SHP77 (cell line): ENCODE measurements at places on chromosomes 7 and 10.

DNA sequence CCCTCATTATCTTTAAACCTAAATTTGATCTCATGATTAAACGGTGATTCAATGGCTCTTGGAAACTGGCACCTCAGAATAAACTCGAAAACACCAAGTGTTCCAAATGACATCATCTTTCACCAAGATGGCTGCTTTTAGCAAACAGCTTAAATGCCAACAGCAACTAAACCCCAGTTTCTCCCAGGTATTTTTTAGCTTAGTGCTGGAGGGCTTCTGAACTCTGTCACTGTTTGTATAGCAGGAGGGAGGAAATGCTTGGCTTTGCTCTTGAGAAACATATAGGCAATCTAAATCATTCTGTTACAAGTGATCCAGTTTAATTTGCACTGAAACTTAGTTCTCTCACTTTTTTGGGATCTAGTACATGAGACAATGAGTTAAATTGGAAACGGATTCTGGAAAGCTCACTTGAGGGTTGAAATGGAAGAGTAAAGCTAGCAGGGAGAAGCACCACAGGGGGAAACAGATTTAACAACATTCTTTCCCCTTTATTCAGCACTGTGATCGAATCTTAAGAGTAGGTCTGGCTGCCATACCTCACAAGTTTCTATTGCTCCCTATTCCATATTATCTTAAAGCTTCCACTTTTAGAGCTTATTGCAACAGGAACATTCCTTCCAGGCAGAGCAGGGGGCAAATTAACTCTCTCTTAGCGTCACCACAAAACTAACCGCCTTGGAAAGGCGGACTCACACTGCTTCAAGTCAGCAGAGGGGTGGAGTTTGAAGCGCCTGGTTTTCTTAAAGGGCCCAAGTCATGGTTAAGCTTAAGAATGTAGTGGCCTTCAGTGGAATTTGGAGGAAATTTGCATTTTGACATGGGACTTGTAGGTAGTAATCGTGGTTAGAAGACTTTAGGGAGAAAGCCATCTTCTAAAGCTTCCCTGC is 1.8 kb upstream of the CCDC6 start:
- no peak for DNase-seq

GRCh38 chr10:67629461-67629971 is 66.5 kb downstream of the CTNNA3 start:
- no peak for DNase-seq

GRCh38 chr10:97724341-97724941 is 10.9 kb downstream of the MARVELD1 start:
- no peak for DNase-seq

DNA sequence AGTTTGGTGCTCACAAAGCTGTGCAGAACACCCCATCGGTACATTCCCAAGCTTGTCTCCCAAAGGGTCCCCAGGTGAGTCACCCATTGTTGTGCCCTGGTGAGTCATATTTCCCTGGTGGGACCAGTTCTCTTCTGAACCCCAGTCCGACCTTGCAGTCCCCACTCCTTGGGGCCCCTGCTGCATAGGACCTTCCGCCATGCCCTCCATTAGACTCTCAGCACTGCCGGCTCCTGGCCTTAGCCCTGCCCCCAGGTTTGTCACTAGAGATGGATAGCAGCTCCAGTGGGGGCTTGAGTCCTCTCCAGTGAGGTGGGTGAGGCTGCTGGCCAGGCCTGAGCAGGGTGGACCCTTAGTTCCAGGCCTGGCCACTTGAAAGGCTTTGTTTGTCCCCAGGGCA is 80.5 kb upstream of the MKI67 start:
- DNase-seq = no peak

GRCh38 chr7:80699721-80700256 is 61.3 kb downstream of the CD36 start:
- DNase-seq = no peak

- DNase-seq = peak; percentile 15
Measured at GRCh38 chr7:27784399-27785053, 44.6 kb downstream of the TAX1BP1 start.

DNA sequence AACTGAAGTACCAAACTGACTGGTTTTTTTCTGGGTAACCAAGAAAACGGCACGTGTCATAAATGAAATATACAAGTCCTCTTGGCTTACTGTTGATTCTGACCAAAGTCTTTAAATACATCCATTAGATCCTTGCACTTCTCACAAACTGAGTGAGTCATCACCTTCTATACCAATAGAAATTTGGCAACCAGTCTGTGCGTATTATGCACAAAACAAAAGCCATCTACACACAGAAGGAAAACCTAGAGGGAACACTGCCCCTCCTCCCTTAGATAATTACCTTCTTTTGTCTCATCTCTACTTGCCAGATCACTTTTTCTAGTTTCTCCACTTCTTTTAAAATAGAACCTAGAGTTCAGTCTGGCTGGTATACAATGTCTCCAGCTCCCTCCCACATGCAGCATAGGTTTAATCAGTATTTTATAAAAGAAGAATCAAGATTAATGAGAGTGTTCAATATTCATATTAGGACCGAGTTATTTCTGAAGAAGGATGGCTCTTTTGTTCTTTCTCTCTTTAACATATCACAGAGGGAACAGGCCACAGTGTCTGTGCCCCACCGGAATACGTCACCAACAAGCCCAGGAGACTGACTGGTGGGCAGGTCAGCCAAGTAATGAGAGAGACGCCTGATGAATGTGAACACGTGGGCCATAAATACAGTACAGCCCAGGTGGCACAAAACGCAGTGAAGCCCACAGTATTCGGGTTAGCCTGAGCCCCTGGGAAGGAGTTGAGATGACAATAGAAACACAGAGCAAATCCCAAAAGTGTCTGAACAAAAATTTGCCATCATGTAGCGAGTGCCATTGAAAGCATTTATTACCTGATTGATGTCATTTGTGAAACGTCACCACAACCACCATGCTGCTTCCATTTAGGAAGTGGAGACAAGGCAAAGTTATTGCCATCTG is 91.3 kb downstream of the KIAA1549 start:
- DNase-seq = peak; percentile 29

GRCh38 chr7:100357131-100357561 is 771 bp upstream of the PILRB start:
- DNase-seq = no peak

- DNase-seq = no peak
Measured at GRCh38 chr10:132651511-132652029, 114.0 kb downstream of the INPP5A start.

DNA sequence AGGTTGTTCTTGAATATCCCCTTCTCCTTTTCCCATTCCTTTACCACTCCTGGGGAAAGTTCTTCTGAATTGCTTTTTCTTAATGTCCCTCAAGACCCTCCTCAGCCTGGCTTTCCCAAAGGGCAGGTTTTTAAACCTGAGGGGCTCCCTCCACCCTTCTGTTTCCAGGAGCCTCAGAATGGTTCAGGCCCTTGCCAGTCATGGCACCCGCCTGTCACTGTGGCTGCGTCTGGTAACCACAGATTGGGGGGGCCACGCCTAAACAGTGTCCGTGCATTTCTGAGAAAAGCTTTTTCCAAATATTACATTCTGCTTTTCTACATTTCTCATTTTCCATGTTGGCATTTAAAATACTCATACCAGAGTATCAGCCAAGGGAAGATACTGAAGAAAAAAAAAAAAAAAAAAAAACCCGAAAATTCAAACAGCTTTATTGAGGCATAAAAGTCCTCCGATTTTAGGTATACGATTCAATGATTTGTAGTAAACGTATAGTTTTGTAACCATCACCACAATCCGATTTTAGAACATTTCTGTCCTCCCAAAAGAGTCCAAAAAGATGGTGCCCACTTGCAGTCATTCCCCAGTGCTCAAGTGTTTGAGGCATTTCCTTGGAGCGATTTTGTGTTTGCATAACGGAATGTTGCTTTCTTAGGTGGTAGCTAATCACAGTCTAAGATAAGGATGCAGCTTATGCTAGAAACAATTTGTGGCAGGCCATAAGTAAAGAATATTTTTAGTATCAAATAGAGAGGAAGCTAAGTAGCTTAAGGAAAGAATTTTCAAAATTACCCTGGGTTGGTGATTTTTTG is 22.1 kb downstream of the HKDC1 start:
- no peak for DNase-seq
